ENCODE measurements at places on chromosomes 11 and 22.

DNA sequence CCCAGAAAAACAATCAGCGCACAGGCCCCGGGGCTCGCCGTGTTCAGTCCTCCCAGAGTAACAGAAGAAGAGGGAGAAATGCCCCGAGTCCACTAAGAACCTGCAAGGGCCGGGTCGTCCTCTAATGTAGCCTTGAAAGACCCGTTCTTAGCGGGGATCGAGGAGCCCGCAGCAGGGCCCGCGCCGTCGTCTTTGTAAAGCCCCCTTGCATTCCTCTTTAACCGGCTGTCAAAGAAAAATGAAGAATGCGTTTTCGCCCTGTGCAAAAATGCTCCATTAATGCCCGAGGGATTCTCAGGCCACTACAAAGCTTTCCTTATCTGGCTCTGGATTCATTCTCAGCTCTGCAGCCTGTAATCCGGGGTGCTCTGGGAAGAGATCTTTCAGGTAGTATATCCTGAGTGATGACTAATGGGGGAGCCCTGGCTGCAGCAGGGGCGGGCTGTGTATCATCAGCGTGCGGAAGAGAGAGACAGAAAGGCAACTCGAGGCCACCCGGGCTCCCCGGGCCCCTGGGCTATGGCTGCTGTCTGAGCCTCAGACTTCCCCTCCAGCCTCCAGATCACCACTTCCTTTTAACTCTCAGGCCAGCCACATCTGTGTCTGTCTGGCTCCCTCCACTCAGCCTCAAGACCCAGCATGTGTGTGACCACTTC lies 78.2 kb downstream of the FBLN1 start:
- no peak for DNase-seq

DNA sequence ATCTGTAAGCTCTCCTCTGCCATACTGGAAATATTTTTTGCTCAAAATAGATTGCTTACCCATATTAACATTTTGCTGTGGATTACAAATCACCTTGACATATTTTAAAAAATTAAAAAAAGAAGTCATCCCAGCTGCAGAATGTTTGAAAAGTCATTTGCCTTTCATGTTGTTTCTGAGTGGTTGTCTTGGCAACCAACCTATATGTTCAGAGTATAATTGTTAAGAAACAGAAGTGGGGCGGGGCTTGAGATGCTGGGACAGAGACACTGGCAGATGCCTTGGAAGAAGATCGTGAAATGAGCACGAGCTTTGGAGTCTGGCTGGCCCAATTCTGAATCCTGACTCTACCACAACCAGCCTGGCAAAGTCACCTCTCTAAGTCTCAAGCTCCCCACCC lies 348.2 kb downstream of the LARGE1 start:
- no peak for DNase-seq

- DNase-seq = no peak
These were observed 67.2 kb upstream of the OLFML1 start for GRCh38 chr11:7418061-7418460.

GRCh38 chr11:75174781-75175370 lies 24.0 kb downstream of the SLCO2B1 start:
- DNase-seq = no peak

GRCh38 chr11:16211407-16211806 lies 144.9 kb downstream of the SOX6 start:
- no peak for DNase-seq

DNA sequence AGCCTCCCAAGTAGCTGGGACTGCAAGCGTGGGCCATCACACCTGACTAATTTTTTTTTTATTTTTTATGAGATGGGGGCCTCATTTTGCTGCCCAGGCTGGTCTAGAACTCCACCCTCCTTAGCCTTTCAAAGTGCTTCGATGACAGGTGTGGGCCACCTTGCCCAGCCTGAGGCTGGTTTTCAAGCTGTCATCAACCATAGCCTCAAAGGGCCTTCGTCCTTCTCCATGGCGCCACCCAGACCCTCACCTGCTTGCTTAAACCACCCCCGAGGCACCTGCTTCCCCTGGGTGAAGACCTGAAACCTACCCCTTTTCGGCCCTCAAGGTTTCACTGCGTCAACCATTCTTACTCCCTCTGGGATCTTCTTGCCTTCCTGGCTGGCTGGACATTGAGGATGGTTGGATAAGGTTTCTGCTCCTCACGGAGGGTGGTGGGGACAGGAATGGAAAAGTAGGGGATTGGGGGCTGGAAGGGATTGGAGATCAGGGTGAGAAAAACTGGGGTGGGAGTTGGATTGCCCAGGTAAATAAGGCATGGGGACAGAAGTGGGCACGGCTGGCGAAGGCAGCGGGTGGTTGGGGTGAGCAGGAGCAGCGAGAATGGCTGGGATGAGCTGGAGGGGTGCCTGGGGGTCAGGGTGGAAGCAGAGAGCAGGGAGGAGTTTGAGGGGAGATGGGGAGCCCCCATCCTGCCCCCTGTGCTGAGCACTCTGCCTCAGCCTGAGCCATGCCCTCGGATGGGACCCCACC lies 2.8 kb upstream of the ACR start:
- DNase-seq = no peak

GRCh38 chr11:2825889-2826678 lies 59.5 kb downstream of the CDKN1C start:
- DNase-seq = peak; percentile 92

DNA sequence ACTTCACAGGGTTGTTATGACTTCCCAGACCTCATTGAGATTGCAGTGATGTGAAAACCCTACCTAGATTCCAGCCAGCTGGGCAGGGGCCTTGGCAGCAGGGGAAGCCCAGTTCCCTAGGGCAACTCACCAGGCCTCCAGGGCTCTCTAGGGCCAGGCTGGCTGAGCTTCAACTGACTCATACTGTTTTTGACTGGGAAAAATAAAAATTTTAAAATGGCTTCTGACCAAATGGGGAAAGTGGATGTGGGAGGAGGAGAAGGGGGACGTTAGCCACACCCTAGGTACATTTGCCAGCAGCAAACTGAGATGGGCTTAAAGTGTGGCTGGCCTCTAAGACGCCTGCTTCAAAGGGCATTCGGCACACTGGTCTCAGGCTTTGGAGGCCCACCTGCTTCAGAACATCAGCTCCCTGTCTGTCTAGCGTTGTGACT lies 39.0 kb downstream of the BMAL1 start:
- peak; percentile 82 for DNase-seq

DNA sequence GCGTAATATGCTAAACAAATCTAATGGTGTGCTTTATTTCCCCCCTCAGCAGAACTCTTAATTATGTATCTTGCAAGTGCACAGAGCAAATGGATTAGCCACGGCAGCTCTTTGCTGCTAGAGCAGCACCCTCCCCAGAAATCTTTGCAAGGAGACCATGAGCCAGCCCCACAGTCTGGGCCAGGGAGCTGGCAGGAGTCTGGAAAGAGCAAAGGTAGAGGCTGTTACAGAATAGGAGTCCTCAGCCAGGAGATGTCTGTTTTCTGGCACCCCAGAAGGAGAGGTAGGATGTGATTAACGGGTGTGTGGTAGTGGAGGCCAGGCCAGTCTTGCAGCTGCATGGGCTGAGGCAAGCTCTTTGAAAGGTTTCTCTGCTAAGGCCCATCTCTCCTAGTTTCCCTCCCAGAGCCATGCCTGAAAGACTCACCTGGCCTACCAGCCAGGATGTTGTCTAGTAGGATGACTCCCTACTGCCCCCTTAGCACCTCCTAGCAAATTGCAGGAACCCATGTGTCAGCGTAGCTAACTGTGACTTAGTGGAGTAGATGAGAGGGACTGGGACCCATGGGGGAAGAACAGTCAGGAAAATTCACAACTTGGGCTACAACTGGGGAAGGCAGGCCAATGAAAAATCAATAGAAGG lies 557.2 kb downstream of the BUD13 start:
- DNase-seq = no peak

DNA sequence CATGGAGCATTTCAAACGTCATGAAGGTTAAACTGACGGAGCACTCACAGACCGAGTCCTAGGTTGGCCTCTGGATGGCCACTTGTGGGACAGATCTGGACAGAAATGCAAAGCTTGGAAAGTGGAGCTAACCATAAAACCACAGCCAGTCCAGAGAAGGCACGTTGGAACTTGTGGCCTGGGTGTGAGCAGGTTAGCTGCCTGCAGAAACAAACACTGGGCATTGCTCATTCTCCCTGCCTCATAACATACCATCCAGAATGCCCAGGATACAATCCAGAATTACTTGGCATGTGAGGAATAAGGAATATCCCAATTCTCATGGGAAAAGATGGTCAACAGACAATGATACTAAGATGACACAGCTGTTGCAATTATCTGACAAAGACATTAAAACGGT lies 1005.0 kb downstream of the TBC1D22A start:
- no peak for DNase-seq

DNA sequence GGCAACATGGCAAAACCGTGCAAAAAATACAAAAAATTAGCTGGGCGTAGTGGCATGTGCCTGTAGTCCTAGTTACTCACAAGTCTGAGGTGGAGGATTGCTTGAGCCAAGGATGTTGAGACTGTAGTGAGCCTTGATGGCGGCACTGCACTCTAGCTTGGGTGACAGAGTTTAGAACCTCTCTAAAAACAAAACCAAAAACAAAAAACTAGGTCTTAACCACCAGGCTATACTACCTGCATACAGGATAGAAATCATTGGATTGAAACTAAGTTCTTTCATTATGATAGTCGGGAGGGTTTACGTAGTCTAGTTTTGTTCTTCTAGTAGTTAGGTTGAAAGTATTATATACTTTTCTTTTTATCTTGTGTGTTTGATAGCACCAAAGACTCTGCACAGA lies 5.8 kb downstream of the RNF214 start:
- no peak for DNase-seq

DNA sequence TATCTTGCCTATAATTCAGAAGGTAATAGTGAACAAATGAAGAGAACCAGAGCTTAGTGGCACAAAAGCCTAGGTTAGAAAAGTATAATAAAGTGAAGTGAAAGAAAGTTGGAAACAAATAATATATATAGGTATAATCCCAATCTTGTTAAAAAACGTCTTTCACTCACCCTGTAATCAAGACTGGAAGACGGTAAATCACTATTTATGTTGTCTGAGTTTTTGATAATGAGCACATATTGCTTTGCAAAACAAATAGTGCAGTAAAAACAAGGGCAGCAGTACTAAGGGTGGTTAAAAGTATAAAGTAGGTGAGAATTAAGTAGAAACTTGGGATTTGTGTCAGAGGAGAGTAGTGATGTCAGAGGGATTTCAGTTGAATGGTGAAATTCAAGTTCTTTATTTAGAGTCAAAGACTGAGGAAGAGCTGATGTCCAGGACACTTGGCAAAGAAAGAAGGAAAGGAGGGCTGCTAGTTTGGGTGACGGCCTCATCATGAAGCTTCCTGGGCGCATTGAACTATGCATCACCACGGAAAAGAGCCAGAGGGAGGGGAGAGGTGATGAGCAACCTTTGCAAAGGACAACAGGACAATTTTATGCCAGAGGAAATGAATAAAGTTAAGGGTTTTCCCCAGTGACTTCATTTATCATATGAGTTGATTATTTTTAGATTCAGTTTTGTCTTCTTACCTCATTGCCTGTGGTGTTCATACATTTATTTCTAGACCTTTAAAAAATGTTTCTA lies 11.4 kb downstream of the NCAM1 start:
- DNase-seq = no peak

- no peak for DNase-seq
These were observed 149.9 kb downstream of the PKNOX2 start for GRCh38 chr11:125314276-125315078.

DNA sequence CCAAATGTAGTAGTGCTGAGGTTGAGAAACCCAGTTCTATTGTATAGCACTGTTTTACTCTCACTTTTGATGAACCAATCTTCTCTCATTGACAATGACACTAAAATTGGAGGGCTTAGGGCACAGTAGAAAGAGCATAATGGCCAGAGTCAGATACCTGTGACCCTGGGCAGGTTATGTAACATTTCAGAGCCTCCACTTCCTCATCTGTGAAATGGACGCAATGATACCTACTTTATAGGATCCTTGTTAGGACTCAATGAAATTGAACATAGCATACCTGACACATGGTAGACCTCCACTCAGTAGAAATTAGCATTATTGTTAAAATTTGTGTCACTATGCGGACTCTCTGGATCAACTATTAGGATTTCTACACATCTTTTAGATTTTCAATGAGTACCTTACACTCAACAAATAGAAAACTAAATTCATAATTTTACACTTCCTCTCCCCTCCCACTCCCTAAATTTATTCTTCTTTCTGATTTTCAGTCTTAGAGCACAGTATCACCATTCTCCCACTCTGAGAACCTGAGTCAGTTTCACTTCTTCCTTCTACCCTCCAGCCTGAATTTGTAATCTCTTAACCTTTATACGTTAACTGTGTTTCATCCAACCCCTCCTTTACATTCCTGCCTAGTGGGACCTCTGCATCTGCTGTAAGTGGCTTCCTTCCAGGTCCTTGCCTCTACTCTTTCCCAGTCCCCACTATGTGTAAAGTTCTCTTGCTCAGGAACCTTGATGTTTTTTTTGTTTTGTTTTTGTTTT lies 78.3 kb downstream of the MICAL2 start:
- peak; percentile 31 for DNase-seq

DNA sequence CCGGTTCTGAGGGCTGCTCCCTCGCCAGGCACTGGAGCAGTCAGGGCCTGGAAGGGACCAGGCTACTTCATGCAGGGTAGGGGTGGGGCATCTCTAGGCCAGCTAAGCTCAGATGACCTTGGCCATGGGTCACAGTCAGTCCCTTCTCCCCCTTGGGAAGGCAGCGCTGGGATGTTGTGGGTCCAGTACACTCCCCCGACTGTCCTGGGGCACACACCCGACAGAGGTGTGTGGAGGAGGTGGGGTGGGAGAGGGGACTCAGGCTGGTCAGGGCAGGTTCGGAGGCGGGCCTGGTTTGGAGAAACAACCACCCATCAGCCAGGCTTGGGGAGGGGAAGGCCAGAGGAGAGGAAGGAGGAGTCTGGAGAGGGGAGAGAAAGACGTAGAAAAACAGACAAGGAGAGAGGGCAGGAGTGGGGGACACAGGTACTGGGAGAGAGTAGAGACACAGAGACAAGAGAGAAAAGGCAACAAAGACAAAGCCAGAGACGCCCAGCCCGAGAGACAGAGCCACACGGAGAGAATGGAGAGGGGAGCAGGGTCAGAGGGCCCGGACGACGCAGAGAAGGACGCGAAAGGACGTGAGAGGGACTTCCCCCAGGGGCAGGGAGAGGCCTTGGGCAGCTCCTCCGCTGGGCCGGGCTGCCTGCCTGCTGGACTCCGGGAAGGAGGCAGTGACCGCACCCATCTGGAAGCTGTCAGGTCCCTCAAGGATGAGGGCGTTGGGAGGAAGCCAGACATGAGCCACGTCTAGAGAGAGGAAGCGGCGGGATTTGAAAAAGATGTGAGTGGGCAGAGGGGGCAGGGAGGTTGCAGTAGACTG lies 30.6 kb upstream of the TSKU start:
- peak; percentile 93 for DNase-seq

- DNase-seq = no peak
These were observed 26.0 kb upstream of the LRRC10B start for GRCh38 chr11:61482513-61482912.

- DNase-seq = no peak
These were observed 188.3 kb downstream of the OPCML start for GRCh38 chr11:133343951-133344350.

- DNase-seq = no peak
These were observed 48.6 kb downstream of the FLRT1 start for GRCh38 chr11:64084146-64084950.

DNA sequence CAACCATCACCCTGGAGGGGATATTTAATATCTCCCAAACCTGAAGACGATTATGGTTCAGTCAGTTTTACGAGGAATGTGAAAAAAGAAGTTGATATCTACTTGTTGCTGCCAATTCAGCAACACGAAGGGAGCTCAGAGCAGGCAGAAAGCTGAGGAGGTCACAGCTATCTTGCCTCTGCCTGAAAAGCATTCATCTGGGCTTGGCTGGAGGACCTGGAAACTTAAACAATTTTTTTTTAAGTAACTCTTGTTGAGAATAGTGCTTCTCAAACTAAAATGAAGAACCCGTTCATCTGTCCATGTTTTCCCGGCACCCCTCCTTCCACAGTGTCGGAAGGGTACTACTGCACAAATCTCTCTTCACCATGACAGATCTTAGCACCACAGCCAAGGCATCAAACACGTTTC lies 98.9 kb downstream of the MICAL3 start:
- no peak for DNase-seq
